Panc1 (cell line): ENCODE measurements at places on chromosomes 2 and 18.

DNA sequence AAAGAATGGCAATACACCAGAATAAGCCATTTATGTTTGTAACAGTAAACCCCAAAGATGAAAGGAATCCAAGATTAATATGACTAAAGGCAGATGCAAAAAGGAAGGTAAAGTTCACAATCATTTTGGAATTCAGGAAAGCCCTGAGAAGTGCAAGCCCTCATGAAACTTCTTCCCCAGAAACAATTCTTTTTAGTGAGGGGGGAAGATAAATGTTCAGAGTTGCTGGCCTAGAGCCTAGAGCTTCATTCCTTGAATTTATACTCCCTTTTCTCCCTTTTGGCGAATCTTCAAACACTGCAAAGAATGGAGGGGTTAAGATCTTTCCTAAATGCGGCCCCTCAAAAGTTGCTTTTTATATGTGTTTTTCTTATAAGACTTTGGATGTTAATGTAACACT, 368.8 kb downstream of the MEIS1 start:
- no peaks in the 10 kb centered on the region for H3K27me3 ChIP-seq
- no peak for DNase-seq
- H3K4me3 ChIP-seq = no peak overlapping the region
- H3K36me3 ChIP-seq = no peaks in the 10 kb centered on the region
- H3K27ac ChIP-seq = no peak overlapping the region

GRCh38 chr2:142415461-142415860, 284.6 kb upstream of the LRP1B start:
- H3K27me3 ChIP-seq = no peaks in the 10 kb centered on the region
- no peaks in the 10 kb centered on the region for H3K36me3 ChIP-seq
- DNase-seq = no peak
- no peak overlapping the region for H3K4me3 ChIP-seq
- no peaks in the 10 kb centered on the region for H3K4me1 ChIP-seq

DNA sequence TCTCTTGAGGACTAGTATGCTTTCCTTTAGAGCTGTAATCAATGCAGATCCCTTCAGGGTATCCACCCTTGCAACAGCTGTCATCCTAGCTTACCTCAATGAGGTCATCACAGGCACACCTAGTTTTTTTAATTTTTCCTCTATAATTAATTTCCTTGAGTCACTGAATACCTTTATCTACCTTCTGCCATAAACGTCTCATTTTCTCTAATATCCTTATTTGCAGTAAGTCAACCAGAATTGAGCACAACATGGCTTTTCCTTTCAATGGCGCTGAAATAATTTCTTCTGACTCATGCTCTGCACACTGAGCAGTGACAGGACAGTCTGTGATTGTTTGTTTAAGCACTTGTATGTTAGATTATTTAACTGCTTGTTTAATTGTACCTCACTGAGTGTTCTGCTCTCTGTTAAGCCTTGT, 49.4 kb downstream of the ETAA1 start:
- H3K36me3 ChIP-seq = no peaks in the 10 kb centered on the region
- H3K27ac ChIP-seq = no peak overlapping the region
- no peaks in the 10 kb centered on the region for H3K27me3 ChIP-seq
- H3K4me1 ChIP-seq = no peaks in the 10 kb centered on the region
- no peak overlapping the region for H3K4me3 ChIP-seq
- DNase-seq = no peak

DNA sequence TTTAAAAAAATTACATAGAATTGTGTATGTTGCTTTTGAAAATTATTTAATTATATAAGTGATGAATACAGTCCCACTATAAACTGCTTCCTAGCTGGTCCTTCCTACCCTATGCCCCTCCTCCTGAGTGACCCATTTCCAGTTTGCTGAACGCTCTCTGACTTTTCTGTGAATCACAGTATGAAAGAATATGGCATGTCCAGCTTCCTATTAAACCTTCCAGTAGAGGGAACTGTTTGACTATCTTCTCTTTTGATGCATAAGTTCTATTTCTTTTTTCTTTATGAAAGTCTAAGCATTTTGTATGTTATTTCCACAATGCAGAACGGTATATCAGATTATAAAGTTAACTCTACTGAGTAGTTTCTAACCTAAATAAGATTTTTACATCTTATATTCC, 41.3 kb downstream of the PSMG2 start:
- H3K27me3 ChIP-seq = no peaks in the 10 kb centered on the region
- H3K27ac ChIP-seq = no peak overlapping the region
- no peaks in the 10 kb centered on the region for H3K36me3 ChIP-seq
- DNase-seq = peak; percentile 51

GRCh38 chr2:42724886-42725285, 39.0 kb downstream of the OXER1 start:
- no peaks in the 10 kb centered on the region for H3K27me3 ChIP-seq
- no peaks in the 10 kb centered on the region for H3K4me1 ChIP-seq
- DNase-seq = no peak
- H3K4me3 ChIP-seq = no peak overlapping the region
- H3K36me3 ChIP-seq = no peaks in the 10 kb centered on the region
- no peak overlapping the region for H3K27ac ChIP-seq

DNA sequence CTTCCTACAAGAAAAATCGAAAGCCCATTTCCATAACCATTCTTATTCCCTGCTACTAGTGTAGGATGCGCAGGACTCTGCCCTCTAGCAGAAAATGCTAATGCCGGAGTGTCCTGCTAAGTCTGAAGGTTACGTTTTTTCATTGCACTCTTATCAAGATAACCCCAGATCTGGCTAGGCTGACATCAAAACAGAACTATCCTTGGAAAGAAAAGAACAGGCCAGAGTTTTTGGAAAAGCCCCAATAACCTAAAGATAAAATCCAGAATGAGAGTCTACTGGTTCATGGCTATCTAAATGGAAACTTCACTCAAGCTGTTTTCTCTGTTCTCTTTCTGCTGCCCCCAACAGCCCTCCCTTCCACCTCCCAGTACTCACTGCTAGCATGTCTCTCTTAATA, 913 bp downstream of the RNF152 start:
- no peak for DNase-seq
- no peaks in the 10 kb centered on the region; the same call in 1 of the 2 replicates for H3K27me3 ChIP-seq
- H3K4me1 ChIP-seq = no peaks in the 10 kb centered on the region
- H3K4me3 ChIP-seq = no peak overlapping the region
- no peak overlapping the region for H3K27ac ChIP-seq
- no peaks in the 10 kb centered on the region for H3K36me3 ChIP-seq

GRCh38 chr2:232931636-232932035, 61.6 kb downstream of the SNORC start:
- no peak overlapping the region for H3K4me3 ChIP-seq
- no peaks in the 10 kb centered on the region for H3K27me3 ChIP-seq
- no peak overlapping the region for H3K27ac ChIP-seq
- H3K36me3 ChIP-seq = no peaks in the 10 kb centered on the region

DNA sequence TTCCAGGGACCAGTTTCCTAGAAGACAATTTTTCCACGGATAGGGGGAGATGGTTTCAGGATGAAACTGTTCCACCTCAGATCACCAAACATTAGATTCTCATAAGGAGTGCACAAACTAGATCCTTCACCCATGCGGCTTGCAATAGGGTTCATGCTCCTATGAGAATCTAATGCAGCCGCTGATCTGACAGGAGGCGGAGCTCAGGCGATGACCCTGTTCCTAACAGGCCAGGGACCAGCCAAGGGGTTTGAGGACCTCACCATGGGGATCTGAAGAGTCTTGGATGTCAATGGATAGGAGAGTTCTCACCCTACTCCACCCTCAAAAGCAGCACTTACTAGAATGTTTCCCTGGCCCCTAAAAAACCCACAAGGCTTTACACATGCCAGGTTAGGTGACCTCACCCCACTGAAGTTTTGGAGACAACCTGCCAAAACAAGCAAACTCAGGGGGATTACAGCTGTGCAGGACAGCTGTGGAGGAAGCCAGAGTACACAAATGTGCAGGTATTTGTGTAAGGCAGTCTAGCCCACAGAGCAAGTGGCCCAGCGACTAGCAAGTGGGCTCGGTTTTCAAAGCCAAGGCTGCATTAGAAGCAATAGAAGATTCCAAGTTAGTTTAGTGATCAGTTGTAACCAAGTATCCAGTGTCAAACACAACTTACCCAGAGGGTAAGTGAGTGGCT, 3.9 kb downstream of the EVA1A start:
- no peaks in the 10 kb centered on the region for H3K4me1 ChIP-seq
- DNase-seq = no peak
- H3K4me3 ChIP-seq = no peak overlapping the region
- no peak overlapping the region for H3K27ac ChIP-seq
- H3K36me3 ChIP-seq = no peaks in the 10 kb centered on the region

DNA sequence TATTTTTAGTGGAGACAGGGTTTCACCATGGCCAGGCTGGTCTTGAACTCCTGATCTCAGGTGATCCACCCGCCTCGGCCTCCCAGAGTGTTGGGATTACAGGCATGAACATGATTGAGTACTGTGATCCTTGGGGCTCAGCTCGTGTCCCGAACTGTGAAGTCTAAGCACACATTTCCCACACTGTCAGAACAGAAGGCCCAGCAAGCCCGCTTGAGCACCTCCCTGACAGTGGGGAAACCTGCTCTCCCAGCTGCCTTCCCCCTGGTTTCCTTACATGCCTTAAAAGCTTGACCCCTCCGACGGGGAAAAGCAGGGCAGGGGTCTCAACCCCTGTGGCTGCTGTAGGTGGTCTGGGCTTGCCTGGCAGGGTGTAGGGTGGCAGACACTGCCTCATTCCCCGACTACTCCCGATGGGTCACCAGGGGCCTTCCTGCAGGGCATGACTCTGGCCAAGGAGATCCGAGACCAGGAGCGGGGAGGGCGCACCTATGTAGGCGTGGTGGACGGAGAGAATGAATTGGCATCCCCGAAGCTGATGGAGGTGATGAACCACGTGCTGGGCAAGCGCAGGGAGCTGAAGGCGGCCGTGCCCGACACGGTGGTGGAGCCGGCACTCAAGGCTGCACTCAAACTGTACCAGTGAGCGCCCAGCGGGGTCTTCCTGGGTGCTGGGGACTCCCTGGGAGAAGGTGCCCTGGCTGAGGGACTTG, 10.1 kb downstream of the VIL1 start:
- no peaks in the 10 kb centered on the region for H3K36me3 ChIP-seq
- H3K4me3 ChIP-seq = no peak overlapping the region
- H3K27me3 ChIP-seq = no peaks in the 10 kb centered on the region
- no peak for DNase-seq
